D721Med (cell line): ENCODE measurements at places on chromosomes 13 and 19.

GRCh38 chr19:35990771-35991730, 3.9 kb upstream of the SDHAF1 start:
- no peak for DNase-seq

GRCh38 chr19:1862068-1862423, 1.3 kb downstream of the KLF16 start:
- no peak for DNase-seq

- DNase-seq = no peak
Observed at GRCh38 chr19:5067678-5068077, 98.8 kb downstream of the KDM4B start.

- no peak for DNase-seq
Observed at GRCh38 chr13:113086991-113087922, 18.3 kb upstream of the F7 start.

GRCh38 chr19:46579361-46579879, 21.7 kb upstream of the CALM3 start:
- DNase-seq = peak; percentile 66

DNA sequence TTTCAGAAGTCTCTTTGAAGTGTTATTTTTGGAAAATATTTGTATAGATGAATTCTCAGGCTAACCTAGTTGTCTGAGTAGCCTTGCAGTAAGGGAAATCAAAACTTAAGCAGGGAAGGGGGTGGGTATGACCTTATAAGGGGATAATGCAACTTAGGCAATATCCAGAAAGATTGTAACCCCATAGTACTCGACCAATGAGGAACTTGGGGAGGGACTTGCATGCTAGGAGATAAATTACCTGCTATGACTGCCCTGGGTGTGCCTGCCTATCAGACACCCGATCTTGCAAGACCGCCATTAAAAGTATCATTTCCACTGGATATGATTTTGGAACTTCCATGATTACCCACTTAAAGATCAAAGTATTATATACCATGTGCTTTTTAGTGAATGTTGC, 23.0 kb upstream of the RFXAP start:
- DNase-seq = no peak

DNA sequence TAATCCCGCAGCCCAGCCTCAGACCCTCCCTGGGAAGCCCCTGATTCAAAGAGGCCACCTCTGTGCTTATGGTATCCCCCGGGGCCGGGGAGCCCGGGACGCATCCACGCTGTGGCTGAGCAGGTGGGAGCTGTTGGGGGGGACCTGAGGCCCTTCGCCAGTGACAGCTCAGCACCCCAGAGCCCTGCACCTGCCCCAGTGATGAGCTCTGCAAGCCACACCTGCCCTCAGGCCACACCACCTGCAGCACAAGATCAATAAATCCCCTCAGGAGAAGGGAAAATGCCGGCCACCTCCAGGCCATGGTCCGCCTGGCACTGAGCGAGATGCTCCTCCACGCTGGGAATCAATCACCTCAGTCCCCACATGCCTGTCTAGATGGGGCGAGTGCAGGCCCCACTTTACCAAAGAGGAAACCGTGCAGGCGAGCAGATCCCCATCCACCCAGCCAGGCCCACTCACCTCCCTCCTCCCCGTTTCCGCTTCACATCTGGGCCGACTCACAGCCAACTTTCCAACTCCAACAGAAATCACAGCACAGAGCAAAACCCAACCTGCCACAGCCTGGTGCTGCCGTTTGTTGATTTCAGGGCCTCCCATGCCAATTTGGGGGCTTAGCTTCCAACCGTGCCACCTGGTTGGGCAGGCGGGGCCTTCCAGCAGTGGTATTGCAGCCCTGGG, 12.8 kb downstream of the MOB3A start:
- no peak for DNase-seq

GRCh38 chr13:71879129-71879535, 12.1 kb upstream of the DACH1 start:
- DNase-seq = no peak

GRCh38 chr19:24046550-24046949, 40.4 kb upstream of the ZNF254 start:
- DNase-seq = no peak

GRCh38 chr13:26067601-26068000, 15.8 kb upstream of the SHISA2 start:
- DNase-seq = no peak

DNA sequence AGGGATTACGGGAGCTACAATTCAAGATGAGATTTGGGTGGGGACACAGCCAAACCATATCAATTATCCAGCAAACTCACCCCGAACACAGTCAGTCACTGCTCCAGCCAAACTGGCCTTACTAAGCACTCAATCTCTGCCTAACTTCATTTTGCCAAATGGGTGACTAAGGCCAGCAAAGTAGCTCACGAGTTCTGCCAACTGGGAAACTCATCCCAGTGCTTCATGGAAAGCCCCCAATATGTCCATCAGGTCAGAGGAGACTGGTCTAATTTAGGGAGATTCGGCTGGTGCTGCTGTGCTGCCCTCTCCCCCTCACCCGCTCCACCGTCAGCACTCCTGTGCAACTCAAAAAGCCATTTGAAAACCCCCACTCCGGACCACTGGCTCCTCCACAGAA, 324.0 kb downstream of the FOXO1 start:
- no peak for DNase-seq

DNA sequence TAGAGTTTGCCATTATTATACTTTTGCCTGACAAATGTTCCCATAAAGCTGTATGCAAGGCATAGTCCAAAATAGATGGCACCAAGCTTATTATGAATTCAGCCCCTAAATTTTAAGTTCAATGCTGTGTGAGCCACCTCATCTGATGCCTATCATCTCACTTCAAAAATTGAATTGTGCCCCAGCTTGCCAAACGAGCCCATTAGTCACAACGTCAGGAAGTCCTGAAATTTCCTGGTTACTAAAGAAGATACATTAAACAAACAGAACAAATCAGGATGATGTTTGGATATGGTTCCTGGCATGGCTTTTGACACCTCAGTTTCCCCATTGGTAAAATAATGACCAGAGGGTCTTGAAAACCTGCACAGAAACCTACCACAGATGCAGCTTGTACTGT, 147.5 kb upstream of the SOX21 start:
- DNase-seq = no peak

GRCh38 chr13:110578363-110578762, 16.8 kb upstream of the RAB20 start:
- no peak for DNase-seq

DNA sequence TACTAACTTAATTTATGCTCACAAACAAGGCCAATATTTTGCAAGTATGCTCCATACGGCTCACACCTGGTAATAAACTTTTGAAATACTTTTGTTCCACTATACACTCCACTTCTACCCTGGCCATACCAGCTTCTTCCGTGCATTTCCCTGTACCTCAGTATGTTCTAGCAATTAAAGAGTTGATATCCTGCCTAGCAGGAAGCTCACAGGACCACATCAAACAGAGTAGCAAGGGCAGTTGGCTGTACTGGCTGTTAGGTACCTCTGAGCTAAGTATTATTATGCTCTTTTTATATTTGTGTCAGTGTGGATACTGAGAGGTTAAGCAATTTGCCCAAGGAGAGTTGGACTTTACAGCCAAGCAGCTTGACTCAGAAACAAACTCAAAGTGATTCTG, 257.7 kb downstream of the SLITRK6 start:
- no peak for DNase-seq

DNA sequence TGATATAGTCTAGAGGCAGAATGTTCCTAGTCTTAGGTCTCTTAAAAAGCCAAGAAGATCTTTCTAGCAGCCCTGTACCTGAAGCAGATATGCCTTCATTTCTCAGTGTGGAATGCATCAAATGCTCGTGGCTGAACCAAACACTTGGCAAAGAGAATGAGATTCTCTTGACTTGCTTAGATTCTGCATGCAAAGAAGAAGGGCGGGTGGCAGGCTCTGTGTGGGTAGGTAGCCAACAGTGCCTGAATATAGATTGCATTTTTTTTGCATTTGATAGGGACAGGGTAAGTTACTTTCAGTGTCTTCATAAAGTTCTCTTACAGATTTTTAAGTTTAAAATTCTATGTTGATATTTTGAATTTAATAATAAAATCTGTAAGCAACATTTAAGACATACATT, 27.3 kb downstream of the IFT88 start:
- DNase-seq = no peak

- peak; percentile 71 for DNase-seq
Observed at GRCh38 chr19:15195371-15196334, 5.1 kb downstream of the NOTCH3 start.

- DNase-seq = no peak
Observed at GRCh38 chr13:91576590-91576989, 178.2 kb downstream of the GPC5 start.

GRCh38 chr19:31496076-31496475, 146.8 kb upstream of the TSHZ3 start:
- no peak for DNase-seq

- no peak for DNase-seq
Observed at GRCh38 chr13:45575146-45575829, 40.3 kb downstream of the ERICH6B start.

GRCh38 chr19:46492841-46493235, 2.8 kb downstream of the PNMA8B start:
- no peak for DNase-seq

DNA sequence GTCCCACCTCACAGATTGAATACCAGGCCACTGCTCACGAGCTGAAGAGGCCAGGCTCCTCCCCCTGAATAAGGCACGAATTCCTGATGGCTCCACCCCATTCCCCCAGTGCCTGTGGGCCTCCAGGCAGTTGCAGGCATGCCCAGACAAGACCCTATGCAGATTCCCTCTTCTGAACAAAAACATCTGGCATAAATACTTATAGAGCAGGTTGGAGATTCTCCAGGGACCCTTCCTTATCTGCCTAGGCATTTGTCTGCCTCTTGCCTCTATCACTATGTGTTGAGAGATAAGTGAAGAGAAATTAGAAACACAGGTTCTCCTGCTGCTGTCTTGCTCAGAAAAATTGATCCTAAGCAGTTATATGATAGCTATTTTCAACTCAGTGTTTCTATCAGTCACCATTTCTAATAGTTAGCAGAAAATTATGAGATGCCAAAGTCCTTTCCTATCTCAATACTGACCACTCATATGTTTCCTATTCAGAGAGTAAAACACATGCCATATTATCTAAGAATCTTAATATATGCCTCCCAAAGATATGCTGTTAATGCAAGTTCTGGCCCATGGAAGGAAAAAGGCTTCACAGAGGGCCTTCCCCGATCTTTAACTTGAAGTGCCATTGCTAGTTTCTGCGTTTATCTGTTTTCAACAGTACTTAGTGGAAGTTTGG, 364.0 kb downstream of the KCTD12 start:
- no peak for DNase-seq

DNA sequence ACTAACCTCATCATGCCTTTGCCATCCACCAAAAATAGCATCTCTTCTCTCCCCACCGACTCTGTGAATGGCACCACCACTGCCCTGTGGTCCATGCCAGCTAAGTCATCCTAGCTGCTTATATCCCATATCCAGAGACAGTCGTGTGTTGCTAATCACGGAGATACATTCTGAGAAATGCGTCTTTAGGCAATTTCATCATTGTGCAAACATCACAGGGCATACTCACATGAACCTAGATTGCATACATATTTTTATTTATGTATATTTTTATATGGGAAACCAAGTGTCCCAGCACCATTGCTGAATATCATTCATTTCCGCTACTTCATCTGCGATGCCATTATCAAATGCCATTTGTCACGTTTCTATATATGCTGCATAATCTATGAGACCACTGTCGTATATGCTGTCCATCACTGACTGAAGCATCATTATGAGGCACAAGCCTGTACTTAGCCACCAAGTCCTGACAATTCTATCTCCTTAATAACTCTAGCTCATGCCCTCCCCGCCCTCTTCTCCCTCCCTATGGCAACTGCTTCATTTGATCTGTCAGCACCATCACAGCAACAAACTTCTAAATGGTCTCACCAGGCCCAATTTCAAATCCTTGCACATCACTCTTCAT, 104.2 kb downstream of the HSPH1 start:
- DNase-seq = no peak
